Hematopoietic multipotent progenitor cell treated with erythropoietin and hydrocortisone succinate and interleukin-3 and kit ligand, for 15 days (in vitro differentiated cells): ENCODE measurements at places on chromosomes 12 and 14.

DNA sequence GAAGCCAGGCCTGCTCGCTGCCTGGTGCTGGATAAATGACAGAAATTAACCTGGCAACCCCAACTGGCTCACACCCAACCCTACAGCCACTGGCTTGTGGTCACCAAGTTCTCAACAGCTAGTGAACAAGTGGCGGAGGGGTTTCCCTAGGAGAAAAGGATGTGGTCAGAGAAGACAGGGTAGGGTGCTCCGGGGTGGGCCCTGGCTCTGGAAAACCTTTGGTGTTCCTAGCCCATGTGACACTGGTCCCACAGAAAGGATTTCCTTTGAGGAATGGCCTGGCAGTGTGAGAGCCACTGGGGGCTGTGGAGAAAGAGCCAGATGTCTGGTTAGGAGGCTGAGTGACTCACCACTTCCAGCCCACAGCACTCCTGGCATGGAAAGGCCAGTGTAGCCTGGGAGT is 8.7 kb downstream of the SYNE3 start:
- DNase-seq = no peak

GRCh38 chr12:55767156-55767555 is 24.2 kb downstream of the GDF11 start:
- no peak for DNase-seq

DNA sequence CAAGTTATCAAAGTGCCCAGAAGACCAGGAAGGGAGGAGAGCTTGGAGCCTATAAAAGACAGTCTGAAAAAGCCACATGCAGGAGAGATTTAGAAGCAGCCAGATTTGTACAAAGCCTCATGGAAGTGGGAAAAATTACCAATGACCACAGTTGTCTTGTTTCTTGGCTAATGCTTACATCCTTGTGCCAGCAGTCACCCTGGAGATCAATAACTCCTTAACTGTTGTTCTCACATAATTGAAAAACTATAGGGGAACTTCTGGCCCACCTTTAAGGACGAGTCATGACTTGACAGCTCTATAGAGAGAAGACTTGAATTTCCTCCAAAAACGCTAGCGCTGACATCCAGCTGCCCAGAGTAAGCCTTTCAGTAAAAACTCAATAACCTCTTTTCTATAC is 313.1 kb downstream of the GALC start:
- no peak for DNase-seq

DNA sequence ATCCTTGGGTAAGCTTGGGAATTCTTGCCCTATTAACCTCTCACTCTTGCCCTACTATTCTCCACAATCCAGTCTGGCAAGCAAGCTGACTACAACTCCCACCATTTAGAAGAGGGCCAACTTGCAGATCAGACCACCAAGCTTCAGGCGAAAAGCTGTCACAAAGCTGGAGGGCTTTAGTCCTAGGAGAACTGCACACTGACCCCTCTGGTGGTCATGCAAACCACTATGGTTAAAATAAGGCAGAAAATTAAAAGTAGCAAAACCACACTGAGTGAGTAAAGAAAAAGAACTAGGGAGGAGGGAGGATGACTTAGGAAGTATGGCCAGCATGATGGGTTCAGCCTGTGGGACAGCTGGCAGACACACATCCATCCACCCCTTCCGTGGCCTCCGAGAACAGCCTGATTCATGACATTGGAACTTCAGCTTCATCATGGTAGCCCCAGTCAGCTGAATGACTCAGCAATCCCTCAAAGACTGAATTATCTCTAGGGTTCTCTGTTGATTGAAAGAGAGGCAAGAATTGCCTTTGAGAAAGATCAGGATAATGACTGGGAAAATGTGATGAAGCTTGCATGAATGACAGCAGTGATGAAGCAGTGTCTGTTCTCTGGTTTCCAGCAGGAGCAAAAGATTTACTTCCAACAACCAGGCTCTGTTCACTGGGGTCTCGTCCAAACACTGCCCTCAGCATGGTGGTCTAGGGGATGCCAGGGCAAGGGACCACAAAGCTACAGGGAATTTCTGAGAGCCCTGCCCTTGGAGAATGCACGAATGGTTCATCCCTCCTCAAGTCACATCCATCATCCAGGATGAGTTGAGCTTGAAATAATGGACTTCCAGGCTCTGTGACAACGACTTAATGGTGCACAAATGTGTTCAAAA is 24.4 kb downstream of the PITPNM2 start:
- peak; percentile 12 for DNase-seq

- DNase-seq = no peak
These were observed 283 bp downstream of the VIPAS39 start for GRCh38 chr14:77457115-77457521.

- no peak for DNase-seq
These were observed 359.3 kb downstream of the ADGRD1 start for GRCh38 chr12:131312793-131313545.

DNA sequence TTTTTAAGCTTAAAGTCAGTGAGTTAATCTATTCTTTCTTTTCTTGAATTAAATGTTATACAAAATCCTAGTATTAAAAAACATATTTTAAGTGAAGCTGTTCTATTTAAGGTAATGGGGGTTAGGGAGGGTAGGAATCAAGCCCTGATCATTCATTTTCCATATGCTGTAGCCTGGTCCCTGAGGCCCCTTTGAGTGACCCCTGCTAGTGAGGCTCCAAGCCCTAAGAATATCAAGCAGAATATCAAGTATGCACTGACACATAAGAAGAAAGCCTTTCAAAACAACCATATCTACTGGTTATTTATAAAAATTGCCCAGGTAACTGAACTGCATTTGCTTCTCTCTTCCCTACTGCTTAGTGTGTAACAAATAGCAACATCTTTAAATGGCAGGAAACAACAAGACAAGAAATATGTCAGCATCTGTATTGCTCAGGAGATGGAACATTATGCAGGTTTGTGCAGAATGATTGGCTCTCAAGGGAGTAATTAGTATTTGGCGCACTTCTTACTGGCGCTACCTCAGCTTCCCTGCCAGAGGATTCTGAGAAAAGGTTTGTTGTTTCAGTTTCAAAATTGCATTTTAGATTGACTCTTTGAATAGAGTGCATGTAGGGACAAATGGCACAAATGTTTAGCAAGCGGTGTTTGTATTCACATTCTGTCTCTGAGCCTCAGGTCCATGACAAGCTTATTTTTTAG is 223.0 kb downstream of the DUSP6 start:
- no peak for DNase-seq

DNA sequence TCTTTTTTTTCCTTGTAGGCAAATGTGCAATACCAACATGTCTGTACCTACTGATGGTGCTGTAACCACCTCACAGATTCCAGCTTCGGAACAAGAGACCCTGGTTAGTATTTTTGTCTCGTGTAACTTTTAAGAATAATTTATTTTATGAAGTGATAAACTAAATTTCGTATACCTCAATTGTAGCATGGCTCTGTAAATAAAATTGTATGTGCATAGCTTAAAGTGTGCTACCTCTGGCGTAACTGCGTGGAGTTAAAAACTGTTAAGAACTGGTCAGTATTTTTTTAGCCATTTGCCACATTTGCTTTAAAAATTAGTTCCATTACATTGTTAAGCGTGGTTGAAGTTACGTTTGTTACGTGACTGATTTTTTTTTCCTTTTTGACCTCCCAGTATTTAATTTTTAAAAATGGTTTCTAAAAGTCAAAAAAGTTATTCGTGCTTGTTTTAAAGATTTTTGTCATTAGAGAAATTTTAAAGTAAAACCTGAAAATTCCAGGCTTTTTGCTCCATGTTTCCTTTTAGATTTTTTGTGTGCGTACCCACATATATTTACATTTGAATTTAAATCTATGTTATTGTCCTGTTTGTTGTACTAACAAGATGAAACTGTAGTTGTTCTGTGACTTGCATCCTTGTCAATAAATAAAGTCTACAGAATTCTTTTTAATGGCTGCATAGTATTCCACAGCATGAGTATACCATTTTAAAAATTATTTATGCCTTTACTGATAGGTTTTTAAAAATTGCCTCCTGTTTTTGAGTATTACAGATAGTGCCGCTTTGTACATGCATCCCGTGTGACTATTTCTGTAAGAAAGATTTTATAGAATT is 1.4 kb downstream of the MDM2 start:
- no peak for DNase-seq

GRCh38 chr14:91503000-91503504 is 7.1 kb downstream of the PPP4R3A start:
- DNase-seq = no peak

GRCh38 chr12:117863002-117863709 is 105.6 kb downstream of the KSR2 start:
- no peak for DNase-seq

- no peak for DNase-seq
These were observed at the start of gene GPR65 for GRCh38 chr14:88005050-88005481. Gene GPR65 (plus strand): TSS chr14:88005135. CDS start chr14:88010848, 5,713 bp downstream.

DNA sequence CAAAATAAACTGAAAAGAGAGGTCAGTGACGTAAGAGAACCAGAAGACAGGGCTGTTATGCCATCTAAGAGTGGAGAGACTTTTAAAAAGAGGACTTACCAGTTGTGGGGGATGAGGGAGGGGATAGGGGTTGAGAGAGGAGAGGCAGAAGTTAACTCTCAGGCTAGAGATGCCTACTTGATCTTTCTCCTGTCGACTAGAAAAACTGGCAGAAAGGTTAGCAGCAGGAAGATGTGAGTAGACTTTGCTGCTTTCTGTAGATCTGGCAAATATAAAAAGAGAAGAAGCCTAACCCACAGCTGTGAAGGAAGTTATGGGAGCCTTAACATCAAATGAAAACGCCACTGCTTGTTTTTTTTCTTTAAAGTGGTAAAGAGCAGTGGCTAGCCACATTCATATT is 10.7 kb downstream of the CREBL2 start:
- no peak for DNase-seq

DNA sequence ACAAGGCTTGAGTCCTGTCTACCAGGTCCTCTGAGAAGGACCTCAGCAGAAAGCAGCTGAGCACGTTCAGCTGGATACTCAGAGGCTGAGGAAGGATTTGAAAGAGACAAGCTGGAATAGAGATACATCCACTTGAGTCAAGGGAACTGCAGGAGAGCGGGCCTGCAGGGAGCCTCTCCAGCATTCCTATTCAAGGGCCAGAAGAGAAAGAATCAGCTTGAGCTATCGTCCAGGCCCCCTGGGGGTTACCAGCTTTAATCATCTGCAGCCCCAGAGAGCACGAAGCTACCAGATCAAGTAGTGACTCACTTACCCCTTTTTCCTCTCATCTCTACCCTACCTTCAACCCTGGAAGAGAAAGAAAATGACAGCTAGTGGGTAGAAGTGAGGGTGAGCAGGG is 80.9 kb downstream of the NDUFA12 start:
- no peak for DNase-seq

- no peak for DNase-seq
These were observed 59.4 kb upstream of the AMIGO2 start for GRCh38 chr12:47139000-47139681.

GRCh38 chr12:84842406-84843013 is 70.1 kb downstream of the SLC6A15 start:
- DNase-seq = no peak

- no peak for DNase-seq
These were observed 38.9 kb downstream of the FOXN3 start for GRCh38 chr14:89378119-89378518.

DNA sequence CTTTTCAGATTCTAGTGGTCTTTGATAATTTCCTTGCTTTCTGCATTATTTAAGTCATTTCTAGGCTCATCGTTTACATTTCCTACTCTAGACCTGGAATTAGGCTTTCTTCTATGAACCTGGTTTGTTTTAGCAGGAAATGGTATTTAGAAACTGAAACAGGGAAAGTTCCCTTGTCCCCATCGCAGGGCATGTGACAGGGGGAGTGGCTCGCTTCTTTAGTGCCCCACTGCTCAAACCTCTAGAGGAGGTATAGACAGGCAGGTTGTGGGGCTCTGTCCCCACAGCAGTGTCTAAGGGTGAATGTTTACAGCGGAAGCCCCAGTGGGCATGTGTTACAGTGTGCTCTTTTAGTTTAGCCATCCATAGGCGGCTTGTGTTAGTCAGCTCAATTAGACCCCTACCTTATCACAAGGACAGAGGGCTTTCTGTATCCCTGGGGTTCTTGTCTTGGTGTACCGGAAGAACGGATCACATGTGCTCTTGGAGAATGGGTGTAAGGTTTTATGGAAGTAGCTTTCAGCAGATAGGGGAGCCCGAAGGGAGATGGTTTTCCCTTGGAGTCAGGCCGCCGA is 25.0 kb downstream of the IFT81 start:
- no peak for DNase-seq

DNA sequence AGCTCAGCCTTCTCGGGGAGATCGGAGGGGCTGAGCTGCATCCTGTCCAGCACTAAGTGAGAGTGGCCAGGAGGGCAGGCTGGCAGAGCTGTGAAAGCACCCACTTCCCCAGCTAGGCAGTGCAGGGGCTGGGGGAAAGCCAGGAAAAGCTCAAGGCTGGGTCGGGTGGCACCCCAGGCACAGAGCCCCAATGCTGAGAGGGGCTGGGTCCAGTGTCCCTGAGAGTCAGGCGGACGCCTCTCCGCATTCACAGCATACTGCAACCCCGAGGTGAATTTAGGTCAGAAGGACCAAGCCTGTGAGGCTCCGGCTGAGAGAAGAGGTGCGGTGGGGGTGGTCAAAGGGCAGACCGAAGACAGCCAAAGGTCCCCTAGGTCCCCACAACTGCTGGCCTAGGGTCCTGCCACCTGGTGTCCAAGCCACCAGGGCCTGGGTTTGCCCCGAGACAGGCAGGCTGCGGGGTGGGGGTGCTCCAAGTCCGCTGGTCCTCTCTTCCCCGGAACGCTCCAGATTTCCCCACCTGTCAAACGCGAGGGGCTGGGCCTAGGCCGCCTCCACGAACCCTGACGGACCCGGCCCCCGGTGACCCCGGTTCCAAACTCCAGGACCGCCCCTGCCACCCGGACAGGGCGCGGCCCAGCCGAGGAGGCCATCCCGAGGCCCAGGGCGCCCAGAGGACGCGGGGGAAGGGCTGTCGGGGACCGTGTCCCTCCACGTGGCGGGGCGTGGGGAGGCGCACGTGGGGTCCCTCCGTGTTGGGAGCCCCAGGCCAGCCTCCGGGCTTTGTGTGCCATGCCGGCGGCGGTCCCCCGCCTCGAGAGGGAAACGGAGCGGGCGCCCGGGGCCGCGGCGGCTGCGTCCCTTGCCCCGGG is 527 bp downstream of the CAMKK2 start:
- no peak for DNase-seq

DNA sequence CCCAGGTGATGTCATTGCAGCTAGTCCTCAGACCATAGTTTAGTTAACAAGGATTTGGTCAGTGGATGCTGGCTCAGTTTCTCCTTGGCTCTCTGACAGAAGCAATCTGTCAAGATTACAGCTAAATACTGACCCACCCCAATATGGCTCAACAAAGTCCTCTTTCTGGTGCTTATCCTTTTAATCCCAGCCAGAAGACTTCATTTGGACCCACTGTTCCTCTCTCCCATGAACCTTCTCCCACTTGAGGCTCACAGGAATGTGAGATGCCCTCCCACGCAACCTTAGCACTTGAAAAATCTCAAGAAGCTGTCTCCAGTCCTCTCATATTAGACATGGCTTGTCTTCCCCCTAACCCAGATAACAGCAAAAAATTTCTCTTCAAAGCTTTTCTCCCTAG is 47.7 kb downstream of the C12orf50 start:
- no peak for DNase-seq

- no peak for DNase-seq
These were observed 6.1 kb downstream of the HOXC10 start for GRCh38 chr12:53991077-53991460.

- peak; percentile 30 for DNase-seq
These were observed 19.3 kb downstream of the BRF1 start for GRCh38 chr14:105281371-105282097.
